ENCODE measurements at places on chromosomes 4 and X.

- DNase-seq = peak; percentile 8
Observed at GRCh38 chr4:40648131-40648530, 18.5 kb upstream of the RBM47 start.

DNA sequence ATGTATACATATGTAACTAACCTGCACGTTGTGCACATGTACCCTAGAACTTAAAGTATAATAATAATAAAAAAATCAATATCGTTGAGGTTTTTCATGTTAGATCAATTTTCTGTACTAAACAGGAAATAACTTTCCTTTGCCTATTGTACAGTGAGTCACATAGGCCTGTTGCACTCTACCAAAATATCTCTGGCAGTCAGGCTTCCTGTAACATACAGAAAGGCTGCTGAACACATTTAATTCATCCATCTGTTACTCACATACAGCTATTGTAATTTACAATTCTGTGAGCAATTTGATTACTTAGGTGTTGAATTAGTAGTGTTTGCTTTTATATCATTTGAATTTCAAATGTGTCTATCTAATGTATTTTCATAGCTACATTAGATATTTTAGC, 427.8 kb downstream of the TMA16 start:
- no peak for DNase-seq

GRCh38 chr4:89316211-89316610, 8.6 kb upstream of the GPRIN3 start:
- DNase-seq = peak; percentile 25

DNA sequence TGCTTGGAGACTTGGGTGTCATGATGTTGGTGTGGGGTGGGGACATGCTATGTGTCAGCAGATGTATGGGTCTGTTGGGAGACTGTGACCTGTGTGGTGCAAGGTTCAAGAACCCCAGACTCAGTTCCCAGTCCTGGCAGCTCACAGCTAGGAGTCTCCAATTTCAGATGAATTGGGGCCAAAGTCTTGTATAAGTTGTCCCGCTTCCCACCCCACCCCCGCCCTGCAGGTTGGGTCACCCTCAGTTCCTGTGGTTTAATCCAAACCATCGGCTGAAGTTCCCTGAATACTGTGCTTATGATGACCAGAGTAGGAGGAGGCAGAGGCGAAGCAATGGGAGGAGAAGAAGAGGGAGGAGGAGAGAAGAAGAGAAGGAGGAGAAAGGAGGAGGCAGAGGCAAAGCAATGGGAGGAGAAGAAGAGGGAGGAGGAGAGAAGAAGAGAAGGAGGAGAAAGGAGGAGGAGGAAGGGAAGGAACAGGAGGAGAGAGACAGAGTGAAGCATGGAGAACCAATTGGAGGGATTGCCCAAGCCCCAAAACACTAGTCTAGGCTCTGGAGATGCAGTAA, 112.6 kb downstream of the EFNB1 start:
- DNase-seq = peak; percentile 79

DNA sequence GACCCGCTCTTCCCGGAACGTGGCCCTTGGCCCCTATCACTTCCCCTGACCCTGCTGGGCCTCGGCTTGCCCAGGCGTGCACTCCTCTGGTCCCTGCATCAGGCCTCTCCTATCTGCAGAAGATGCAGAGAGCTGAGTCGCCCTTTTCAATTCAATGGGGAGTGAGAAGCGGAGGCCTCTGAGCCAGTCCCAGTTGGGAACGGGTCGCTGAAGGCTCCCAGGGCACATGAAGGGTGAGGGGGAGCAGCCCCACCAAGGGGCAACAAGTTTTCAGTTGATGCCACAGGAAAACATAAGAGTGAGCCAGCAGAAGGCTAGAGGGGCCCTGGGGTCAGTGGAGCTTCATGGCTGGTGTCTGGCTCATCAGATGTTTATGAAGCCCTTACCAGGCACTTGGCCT, 17.1 kb downstream of the PSAPL1 start:
- DNase-seq = no peak

Data from fibroblast of mammary gland (primary cell).